Stimulated activated CD8-positive, alpha-beta memory T cell treated with anti-CD3 and anti-CD28 coated beads, Interleukin-15, amount 100 ng/mL, for 48 hours (primary cell): ENCODE measurements at places on chromosomes 13 and 19.

GRCh38 chr19:19677579-19677978, 8.9 kb downstream of the ZNF101 start:
- no peak for DNase-seq

- no peak for DNase-seq
These were observed 65.3 kb upstream of the MCF2L start for GRCh38 chr13:112903606-112904195.

- no peak for DNase-seq
These were observed 641 bp upstream of the SOX21 start for GRCh38 chr13:94712812-94713560.

- no peak for DNase-seq
These were observed 14.6 kb downstream of the KBTBD7 start for GRCh38 chr13:41179593-41180250.

GRCh38 chr13:105616333-105617075, 919.0 kb downstream of the EFNB2 start:
- DNase-seq, result no peak

GRCh38 chr19:51311351-51312257, at the start of gene IGLON5:
Gene IGLON5, plus strand, starts transcription at chr19:51311644. Its CDS starts 204 bp downstream, at chr19:51311848.
- no peak for DNase-seq

- DNase-seq, result no peak
These were observed 194.7 kb downstream of the URI1 start for GRCh38 chr19:30136611-30137195.

DNA sequence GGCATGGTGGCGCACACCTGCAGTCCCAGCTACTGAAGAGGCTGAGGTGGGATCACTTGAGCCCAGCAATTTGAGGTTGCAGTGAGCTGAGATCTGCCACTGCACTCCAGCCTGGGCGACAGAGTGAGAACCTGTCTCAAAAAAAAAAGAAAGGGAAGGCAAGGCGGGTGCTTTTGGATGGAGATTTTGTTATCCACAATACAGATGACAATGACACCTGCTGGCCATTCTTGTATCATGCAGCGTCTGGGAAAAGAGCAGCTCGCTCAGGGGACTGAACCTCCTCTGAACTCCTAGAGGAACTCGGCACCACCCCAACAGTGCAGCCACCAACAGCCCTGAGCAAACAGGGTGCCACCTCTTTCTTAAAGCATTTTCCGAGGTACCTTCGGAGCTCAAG, 22.8 kb downstream of the HAUS8 start:
- DNase-seq, result no peak

DNA sequence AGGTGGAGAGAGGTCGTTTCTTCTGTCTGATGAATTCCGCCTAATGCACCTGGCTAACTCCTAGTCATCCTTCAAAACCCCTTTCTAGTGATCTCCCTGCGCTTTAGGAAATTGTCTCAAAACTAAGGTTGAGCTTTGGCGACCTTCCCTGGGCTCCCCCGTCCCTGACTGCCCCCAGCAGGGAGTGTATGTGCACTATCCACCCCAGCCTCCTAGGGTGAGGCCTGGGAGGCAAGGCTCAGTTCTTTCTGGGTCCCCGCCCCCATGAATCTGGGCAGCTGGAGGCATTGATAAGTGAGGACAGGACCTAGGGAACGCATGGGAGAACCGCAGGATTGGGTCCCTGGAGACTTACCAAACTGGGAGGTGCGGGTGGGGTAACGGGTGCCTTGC, 378 bp downstream of the TLE6 start:
- DNase-seq, result no peak

DNA sequence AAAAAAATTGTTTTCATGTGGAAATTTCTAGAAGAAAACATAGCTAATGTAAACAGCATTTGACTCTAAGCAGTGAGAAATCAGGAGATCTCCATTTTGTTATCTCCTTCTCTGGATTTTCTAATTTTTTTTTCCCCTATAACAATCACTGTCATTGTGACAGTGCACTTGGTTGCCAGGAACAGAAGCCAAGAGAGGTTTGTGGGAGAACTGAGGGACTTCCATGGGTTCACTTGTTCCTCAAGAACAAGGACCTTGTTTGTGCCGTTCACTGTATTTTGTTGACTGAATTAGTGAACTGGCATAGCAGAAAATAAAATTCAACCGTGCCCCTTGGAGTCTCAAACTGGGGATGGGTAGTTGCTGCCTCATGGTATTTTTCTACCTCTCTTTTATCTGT, 17.1 kb downstream of the SHISA7 start:
- DNase-seq, result no peak

DNA sequence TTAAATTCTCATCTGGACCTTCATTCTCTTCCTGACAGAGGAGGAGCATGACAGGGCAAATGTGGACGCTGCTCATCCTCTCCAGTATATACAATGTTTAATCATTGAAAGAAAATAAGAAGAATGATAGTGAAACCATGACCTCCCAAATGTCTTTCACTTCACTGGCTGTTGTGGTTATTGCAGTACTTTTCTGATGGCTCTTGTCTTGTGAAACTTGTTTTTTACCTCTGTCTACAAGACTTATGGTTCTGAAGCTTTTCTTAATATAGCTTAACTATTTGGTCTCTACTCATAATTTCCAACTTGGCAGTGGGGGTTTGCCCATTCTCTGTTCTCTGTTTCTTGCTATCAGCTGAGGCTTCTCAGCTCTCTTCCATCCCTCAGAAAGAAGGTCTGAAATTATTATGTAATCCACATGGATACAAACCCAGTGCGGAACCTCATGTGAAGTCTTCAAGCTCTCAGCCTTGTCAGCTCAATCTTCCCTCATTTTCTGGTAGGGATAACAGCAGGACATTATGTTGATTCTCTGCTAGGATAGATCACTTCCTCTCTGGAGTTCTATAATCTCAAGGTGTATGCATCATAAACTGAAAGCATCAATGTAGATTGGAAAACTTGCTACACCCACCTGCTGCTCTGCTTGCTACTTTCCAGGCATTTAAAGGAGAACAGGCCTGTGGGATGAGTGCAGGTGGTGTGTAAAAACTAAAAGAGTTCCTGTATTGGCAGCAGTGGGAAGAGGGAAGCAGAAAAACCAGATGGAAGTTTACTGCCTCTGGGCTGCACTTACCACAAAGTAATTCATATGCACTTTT, 250.3 kb upstream of the HTR2A start:
- DNase-seq, result no peak

DNA sequence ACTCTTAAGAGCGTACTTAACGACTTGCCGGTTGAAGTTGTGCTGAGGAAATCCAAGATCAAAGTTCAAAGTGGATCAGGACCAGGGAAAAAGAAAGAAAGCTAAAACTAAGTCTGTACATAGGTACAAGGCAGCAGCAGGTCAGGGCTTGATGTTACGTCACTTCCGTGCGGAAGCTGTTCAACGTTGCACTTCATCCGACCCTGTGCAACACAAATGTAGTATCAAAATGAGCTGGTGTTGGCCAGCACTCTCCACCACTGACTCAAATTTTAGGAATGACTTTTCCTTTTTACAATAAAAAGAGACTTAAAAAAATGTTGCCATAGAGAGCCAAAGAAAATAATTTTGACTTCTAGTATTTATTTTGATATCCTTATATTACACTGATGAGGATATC, 1315.4 kb downstream of the EFNB2 start:
- no peak for DNase-seq

DNA sequence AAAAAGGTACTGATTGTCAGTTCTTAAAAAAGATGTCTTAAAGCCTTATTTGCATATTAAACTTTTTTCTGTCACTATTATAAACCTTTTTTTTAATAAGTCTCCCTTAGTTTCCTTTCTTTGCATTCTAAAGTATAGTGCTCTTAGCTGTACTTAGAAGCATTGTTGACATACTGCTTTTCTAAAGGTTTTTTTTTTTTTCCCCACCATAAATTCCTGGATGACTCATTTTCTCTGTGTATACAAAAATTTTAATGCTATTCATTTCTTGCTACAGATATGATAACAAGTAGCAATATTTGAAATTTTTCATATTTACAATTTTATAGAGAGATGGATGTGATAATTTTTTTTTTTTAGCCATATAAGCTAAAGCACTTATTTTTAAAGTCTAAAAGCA, 43.5 kb downstream of the METTL21C start:
- no peak for DNase-seq

GRCh38 chr19:2636897-2637683, 65.4 kb downstream of the GNG7 start:
- no peak for DNase-seq

DNA sequence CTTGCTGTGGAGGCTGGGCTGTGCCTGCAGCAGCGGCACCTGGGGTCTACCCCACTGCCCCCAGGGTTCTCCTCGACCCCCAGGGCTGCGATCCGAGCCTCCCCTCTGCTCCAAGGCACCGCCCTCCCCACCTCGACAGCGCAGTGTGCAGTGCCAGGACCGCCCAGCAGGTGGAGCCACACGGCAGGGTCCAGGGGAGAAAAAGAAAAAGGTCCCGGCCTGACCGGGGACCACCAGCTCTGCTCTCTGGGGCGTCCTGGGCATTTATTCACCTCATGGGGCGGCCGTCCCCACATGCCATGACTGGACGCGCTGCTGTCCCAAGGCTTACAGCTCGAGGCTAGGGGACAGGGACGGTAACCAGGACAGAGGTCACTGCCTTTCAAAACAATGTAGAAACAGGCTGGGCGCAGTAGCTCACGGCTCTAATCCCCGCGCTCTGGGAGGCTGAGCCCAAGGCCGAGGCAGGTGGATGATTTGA, 10.6 kb downstream of the REXO1 start:
- no peak for DNase-seq

DNA sequence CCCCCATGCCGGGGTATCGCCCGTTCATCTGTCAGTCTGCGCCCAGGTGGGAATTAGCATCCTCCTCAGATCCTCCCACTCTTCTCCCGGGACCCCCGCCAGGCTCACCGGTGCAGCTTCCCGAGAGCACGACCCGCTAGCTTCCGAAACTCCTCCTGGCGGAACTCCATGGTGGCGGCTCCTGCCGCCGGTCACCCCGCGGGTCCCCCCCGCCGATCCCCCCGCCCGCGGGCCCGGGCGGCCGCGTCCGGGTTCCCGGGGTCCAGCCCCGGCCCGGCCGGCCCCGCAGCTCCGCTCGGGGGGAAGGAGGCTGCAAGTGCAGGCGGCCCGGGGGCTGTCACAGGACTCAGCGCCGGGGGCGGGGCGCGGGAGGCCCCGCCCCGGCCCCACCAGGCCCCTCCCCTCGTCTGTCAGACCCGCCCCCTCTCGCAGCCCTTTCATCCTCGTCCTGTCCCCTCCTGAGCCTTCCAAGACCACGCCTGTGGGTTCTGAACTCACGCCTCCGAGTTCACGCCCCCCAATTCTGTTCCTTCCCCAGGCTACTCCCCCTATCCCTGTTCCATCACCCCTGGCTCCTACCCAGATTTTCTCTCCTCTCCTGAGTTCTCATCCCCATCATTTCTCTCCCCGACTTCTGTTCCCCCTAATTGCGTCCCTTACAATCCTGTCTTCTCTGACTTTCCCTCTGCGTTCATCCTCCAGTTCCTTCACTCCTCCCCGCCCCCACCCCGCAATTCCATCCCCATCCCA, at the start of gene SLC17A7:
TSS of gene SLC17A7 (minus strand) at position 318 of the 750 bp plus-strand sequence. CDS start at position 170, 148 bp downstream.
- DNase-seq, result peak; percentile 39

DNA sequence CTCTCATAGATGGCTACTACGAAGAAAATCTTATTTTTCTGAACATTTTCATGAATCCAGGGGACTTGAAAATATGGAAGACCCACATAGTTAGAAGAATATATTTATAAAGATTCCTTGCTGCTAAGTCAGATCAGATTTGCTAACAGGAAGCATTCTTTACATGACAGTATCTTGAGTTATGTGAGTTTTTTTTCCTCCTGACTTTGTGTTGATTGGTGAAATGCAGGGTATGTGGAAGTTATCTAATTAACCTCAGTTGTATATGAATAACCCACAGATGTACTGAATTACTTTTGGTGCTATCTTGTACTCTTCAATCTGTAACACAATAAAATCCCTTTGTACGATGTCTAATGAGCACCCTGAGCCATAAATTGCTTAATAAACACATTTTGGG, 53.8 kb downstream of the ESD start:
- DNase-seq, result no peak

- no peak for DNase-seq
These were observed 2.2 kb upstream of the COLGALT1 start for GRCh38 chr19:17553256-17553655.

GRCh38 chr13:41075034-41075433, 13.7 kb downstream of the WBP4 start:
- DNase-seq, result no peak

DNA sequence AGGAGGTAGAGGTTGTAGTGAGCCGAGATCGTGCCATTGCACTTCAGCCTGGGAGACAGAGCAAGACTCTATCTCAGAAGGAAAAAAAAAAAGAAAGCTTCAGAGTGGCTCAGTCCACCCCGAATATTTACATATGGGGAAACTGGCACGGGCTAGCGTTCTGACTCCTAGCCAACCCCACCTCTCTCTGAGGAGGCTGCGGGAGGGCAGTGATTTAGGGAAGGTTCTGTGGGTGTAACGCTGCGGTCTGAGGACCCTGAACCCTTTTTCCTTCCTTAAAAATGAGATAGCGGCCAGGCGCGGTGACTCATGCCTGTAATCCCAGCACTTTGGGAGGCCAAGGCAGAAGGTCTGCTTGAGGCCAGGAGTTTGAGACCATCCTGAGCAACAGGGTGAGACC, 5.0 kb downstream of the LRRC25 start:
- DNase-seq, result no peak

- no peak for DNase-seq
These were observed 6.0 kb downstream of the SIGLEC11 start for GRCh38 chr19:49954933-49955332.

GRCh38 chr19:58545286-58546018, 1.6 kb downstream of the TRIM28 start:
- DNase-seq, result no peak

DNA sequence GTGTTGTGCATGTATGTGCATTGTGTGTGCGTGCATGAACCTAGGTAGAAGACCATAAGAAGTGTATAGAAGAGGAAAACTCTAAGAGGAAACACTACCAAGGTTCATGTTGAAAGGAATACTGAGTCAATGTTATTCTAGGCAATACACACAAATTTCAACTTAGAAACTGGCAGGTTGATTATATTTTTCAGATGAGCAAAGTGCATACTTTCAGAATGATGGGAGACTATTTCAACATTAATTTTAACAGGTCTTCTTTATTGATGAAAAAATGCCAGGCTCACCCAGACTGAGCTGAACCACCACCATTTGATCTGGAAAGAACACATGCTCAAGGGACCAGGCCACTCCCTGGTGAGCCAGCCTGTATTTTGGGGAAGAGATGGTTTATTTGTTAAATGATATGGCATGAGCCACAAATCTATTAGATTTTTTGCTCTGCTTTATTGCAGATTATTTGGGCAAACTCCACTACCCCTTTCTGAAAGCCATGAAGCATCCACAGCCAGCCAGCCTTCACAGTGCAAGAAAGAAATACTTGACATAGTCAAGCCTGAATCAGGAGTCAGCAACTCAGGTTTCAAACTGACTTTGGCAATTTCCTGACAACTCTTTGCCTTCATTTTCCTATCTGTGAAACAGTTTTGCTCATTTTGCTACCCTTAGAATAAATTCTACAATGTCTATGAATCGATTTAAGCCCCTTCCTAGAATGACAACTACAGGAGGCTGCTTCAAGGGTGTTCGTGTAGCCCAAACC, 368.9 kb downstream of the COG6 start:
- DNase-seq, result no peak

DNA sequence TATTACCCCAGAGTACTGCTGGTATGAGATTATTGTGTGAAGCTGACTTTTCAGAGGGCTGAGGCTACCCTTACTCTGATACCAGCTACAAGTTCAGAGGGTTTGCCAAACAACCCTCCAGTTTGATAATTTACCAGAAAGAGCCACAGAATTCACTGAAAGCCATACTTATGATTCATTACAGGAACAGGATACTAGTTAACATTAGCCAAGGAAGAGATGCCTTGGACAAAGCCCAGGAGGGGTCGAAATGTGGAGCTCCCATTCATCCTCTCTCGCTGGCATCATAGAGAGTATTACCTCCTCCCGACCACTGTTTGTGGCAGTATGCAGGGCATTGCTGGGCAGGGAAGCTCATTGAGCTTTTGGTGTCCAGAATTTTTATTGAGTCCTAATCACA, 364.3 kb downstream of the KCNRG start:
- DNase-seq, result no peak
